ENCODE measurements at places on chromosomes 13 and 19.

DNA sequence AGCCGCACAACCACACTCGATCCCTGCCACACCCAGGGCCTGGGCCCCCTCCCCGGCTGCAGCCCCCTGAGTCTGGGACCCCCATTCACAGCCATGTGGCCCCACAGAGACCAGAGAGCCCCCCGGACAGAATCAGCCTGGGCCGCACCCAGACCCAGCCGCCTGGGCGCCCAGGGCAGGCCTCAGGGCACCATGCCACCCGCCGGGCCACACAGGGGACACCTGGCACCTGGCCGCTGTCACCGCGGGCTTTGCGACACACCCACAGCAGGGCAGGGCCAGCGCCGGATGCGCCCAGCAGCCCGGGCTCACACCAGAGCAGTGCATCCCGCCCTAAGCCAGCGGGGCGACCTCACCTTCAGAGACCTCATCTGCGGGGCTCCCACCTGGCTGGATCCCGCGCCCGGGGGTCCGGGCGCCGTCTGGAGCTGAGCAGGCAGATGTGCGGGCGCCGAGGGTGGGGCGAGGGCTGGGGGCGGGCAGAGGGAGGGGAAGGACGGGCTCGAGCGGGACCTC is 443 bp downstream of the TBXA2R start:
- DNase-seq: peak; percentile 85

- DNase-seq: no peak
Measured at GRCh38 chr13:91017669-91018053, 329.8 kb upstream of the MIR17HG start.

DNA sequence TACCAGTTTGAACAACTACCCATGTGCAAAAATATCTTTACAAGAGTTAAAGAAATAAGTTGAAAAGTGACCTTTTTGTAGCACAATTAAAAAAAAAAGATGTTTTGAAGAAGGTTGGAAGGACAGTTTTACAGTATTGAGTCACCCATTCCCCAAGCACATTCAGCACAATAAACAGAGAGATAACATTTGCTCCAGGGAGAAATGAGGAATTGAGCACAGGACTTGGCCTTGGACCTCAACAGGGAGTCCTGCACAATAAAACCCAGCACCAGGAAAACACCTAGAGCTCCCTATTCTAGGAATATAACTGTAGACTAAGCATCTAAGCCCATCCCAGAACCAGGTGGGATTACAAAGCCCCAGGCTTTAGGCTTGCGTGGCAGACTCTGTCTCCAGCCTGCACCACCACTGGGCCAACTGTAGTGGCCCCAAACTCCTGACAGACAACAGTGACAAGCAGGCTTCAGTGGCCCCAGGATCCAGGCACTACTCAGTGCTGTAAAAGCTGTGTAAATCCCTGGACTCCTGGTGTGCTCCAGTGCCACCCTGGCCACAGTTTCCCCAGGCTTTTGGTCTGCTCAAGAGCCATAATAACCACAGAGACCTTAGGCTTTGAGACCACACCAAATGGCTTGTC is 857.2 kb downstream of the SLITRK1 start:
- no peak for DNase-seq

DNA sequence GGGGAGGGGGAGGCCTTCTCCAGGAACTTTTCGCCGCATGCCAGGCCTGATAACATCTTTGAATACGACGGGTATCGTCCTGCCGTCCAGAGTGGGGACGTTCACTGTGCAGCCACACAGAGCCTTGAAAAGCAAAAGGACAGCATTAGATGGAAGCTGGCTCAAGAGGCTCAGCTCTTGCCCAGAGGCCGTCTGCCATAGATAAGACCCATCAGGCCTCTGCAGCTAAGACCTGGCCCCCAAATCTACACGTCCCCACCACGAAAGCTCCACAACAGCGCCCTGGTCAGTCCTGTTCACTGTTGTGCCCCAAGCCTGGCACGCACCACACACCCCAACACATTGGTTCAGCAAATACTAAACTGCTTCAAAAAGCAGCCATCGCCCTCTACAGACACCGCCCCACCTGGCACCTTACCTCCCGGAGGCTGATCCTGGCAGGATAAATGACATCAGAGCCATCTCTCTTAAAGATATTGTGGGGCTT is 2.1 kb downstream of the DNAJB1 start:
- no peak for DNase-seq

DNA sequence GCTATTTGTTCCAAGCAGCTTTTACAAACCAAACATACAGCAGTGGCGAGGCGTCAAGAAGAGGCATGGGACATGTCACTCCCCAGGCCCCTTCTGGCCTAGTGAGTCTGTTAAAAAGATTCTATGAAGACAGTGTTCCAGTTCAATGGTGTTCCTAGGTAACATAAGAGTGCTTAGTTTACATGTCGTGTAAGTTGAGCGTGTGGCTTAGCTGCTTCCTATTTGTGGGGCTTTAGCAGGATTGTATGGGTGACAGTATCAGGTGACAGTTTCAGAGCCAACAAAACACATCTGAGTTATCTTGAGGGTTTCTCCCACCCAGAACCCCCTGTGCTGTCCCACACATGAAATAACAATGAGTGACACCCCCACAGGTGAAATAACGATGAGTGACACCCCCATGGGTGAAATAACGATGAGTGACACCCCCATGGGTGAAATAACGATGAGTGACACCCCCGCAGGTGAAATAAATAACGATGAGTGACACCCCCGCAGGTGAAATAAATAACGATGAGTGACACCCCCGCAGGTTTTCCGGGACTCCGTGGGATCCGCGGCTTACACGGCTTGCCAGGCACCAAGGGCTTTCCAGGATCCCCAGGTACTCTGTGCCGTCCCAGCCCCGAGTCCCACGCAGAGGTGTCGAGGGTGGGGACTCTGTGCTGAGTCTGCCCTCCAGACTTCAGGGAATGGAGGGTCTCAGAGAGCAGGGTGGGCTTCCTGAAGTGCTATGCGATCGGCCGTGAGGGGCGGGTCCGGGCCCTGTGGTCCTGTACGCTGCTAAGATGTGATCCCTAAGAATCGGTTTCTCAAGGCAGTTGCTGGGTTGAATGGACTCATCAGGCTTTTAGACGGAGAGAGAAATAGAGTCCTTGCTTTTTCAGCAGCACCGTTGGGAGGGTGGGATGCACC is 68.6 kb downstream of the RAB20 start:
- DNase-seq: no peak

DNA sequence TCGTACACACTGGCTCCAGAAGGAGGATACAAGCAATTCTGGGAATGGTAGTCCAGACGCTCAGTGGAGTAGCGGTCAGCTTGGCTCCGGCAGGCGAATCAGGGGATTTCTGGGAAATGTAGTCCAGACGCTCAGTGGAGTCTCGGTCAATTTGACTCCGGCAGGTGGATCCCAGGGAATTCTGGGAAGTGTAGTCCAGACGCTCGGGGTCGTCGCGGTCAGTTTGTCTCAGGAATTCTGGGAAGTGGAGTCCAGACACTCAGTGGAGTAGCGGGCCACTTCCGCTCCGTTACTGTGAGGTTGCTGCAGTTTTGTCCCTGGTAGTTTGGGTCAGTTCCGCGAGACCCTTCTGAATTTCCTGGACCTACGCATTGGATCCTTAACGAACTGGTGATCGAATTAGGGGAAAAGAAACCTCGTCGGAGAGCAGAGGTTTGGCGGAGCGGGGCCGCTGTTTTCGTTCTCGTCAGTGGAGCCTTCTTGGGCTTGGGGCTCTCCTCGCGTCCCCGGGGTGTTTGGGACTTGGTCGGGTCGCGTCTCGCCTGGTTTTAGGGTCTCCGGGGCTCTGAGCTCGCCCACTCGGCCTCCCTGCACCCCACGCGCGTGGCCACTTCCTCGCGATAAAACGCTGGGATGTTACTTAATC is at the start of gene ZNF225:
ZNF225 (plus strand) TSS at position 262 of the 646 bp plus-strand sequence. CDS start 2,429 bp downstream, outside the sequence.
- peak; percentile 95 for DNase-seq

DNA sequence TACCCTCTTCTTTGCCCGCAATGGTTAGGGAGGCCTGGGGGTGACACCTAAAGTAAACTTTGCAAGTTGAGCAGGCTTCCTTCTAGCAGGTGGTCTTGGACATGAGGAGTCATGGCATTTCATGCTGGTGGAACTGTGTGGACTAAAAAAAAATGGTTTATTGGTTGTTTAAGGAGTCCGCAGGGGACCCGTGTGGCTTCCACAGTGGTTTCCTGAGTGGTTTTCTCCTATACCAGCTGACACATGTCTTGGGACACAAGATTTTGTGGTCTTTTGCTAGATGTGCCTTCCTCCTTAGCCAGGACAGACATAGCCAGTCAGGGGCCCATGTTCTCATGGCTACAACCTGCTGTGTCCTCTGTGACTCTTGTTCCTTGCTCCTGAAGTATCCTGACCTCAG is 1.5 kb downstream of the ZNF543 start:
- DNase-seq: no peak

DNA sequence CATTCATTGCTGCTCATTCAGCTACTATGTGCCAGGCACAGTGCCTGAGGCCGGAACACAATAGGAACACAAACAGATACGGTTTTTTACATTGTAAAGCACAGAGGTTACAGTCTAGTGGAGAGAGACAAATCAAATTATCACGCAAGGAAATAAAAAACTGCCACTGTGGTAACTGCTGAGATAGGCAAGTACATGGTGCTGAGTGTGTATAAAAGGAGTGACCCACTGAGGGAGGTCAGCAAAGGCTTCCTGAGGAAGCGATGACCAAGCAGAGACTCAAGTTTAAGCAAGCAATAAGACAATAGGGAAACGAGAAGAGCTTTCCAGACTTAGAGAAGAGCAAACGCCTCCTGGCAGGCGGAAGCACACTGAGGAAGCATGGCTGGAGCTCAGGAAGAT is 56.4 kb downstream of the NUFIP1 start:
- DNase-seq: no peak

DNA sequence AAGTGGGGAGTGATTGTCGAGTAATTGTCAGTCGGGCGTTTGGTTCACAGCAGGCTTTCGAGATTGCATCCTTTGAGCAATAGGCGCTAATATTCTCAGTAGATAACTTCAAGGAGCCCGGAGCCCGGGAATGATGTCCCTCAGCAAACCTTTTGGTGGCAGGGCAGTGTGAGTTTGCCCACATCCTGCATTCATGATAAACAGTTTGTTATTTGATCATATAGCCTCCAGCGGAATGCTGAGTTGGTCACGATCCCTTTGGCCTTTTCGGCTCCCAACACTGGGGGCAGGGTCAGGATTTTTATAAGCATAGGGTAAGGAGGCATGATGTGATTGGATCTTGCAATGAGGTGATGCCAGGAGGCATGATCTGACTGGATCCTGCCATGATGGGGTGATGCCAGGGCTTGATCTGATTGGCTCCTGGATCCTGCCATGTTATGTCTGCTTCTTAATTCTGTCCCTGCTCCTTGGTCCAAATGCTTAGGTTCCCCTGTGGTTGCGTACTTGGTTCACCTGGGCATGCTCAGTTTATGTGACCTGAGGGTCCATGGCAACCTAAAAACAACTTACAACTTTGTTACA is 38.2 kb upstream of the IGSF23 start:
- no peak for DNase-seq

GRCh38 chr13:110443622-110444225 is 117.8 kb downstream of the RAB20 start:
- no peak for DNase-seq

DNA sequence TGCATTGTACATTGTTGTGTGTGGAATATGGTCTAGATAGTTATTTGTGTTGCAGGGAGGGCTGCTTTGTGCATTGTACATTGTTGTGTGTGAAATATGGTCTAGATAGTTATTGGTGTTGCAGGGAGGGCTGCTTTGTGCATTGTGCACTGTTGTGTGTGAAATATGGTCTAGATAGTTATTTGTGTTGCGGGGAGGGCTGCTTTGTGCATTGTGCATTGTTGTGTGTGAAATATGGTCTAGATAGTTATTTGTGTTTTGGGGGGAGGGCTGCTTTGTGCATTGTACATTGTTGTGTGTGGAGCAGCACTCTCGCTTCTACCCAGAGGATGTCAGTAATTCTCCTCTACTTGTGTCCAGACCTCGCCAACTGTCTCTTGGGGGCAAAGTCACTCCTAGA is 36.3 kb upstream of the ZNF835 start:
- DNase-seq: no peak

DNA sequence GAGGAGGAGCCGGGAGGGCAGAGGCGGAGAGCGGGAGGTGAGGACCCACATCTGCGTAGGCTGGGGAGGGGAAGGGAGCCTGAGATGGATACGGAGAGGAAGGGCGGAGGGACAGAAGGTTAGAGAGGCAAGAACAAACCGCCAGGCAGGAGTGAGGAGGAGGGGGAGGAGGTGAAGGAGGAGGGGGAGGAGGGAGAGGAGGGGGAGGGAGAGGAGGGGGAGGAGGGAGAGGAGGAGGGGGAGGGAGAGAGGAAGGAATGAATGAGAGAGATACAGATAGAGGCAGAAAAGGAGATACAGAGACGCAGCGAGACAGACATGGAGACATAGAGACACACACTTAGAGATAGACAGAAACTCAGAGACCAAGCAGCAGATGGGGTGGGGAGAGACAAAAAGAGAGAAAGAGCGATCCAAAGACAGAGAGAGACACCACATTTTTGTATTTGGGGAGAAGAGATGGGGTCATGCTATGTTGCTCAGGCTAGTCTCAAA is 782 bp upstream of the CA11 start:
- no peak for DNase-seq

DNA sequence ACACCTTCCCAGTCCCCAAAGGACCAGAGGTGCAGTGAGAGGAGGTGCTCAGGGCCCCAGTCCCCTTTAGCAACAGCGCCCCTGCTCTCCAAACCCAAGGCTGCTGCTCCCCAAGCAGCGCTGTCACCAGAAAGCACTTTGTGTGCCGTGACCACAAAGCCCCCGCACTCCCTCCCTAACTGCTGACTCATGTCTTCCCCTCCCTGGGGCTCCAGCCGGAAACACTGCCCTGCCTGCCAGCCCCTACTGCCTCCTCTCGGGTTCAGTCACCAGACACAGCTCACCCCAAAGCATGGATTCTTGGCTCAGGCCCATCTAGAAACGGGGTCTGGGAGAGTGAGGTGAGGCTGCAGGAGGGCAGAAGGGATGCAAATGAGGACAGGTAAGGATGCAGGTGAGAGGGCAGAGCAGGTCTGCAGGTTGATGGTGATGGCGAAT is 4.9 kb upstream of the TNFSF14 start:
- DNase-seq: no peak

DNA sequence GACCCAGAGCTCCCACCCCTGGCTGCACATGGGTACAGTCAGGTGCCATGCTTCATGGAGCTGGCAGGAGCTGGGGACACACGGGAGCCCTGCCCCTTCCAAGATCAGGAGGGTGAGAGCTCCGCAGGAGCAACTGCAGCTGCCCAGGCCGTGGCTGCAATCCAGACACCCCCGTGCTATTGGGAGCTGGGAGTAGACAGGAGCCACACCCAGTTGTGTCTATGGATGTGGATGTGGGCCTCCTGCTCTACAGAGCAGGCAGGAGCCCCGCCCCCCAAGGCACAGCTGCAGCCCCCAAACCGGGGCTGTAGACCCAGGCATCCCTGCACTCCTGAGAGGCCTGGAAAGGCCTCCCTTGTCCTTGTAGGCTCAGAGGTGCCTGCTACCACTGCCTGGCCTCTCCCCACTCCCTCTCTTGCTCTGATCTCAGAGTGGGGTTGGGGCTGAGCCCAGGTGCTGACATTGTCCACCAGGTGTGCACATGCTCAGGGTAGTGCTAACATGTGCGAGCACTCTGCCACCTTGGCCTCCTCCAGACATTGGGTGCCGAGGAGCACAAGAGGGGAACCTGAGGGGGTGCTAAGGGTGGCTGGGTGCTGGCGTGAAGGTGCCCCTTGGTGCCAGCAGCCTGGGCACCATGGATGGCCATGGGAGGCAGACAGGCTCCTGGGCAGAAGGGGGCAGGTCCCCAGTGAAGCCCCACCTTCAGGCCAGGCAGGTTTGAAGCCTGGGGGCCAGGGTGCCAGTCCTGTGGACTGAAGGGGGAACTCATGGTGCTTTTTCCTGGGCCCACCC is 8.0 kb upstream of the BAX start:
- DNase-seq: no peak

Measured in COR-L47 (cell line).